HT1080 (cell line): ENCODE measurements at places on chromosomes 5 and 9. TPM values are rescaled to one million over a fixed set of nuclear protein-coding genes. Genes with fewer than 3 reads are reported as not detected.

The COL5A1 gene
- total RNA-seq = 5.4 and 6.5 TPM in 2 replicates

The SPACA9 gene
- total RNA-seq = 2.6 and 5.5 TPM in 2 replicates

The IDNK gene
- 2.2 and 2.4 TPM in 2 replicates for total RNA-seq

The IQGAP2 gene
- 0.10 and 0.16 TPM in 2 replicates for total RNA-seq

The IL7R gene
- total RNA-seq = 12.2 and 13.9 TPM in 2 replicates

The IL9 gene
- total RNA-seq = not detected in 2 replicates

The CDH9 gene
- not detected in 2 replicates for total RNA-seq

The SLC6A3 gene
- total RNA-seq = not detected in 2 replicates

The PJA2 gene
- 21.7 and 26.2 TPM in 2 replicates for total RNA-seq

The PHF24 gene
- total RNA-seq = not detected in 2 replicates

The GPR150 gene
- not detected in 2 replicates for total RNA-seq

The GABRA1 gene
- not detected in 2 replicates for total RNA-seq

The NUTM2G gene
- not detected in 2 replicates for total RNA-seq
